8988T (cell line): ENCODE measurements at places on chromosomes 7 and 10.

DNA sequence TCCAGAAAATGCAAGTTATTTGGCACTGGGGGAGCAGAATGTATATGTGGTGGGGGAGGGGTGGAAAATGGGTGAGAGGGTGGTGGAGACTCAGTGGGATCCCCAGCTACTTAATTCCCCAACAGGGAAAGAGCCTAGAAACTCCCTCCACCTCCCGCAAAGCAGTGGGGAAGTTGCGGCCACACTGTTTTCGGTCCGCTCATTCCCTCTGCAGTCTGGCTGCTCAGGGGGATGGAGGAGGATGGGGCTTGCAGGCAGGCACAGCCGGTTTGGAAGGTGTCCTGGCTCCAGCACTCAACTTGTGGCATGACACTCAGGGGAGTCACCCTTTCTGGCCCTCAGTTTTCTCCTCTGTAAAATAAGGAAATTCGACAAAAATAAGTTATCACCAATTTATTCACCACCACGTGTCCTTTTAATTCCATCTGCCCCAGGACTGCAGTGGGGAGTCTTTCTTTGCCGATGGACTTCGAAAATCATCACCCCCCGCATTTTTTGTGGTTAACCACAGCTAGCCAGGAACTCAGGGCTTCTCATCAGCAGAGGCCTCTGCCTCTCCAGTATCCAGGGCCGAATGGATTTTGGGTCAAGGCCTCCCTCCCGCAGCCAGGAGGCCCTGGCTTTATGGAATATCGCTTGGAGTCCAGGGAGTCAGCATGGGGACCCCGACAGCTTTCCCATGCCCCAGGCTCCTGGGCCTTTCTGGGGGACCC lies 1.6 kb upstream of the HTRA1 start:
- no peak for DNase-seq

DNA sequence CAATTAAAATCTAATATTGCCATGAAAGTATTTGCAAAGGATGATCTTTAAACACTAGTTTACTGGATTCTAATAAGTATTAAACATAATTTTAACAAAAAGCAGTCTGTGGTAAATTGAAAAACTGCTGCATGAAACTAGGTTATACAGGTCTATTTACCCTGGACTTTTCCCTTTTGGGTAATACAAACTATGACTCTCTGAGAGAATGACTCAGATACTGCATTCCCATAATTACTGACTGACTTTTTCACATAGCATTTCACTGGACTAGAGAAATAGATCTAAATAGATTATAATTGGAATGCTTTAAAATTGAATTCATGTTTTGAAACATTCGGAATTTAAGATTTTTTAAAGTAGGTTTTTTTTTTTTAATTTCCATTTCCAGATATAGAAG lies 395.7 kb downstream of the THSD7A start:
- no peak for DNase-seq

- DNase-seq: no peak
These were observed 50.9 kb downstream of the SGCE start for GRCh38 chr7:94605031-94605430.

DNA sequence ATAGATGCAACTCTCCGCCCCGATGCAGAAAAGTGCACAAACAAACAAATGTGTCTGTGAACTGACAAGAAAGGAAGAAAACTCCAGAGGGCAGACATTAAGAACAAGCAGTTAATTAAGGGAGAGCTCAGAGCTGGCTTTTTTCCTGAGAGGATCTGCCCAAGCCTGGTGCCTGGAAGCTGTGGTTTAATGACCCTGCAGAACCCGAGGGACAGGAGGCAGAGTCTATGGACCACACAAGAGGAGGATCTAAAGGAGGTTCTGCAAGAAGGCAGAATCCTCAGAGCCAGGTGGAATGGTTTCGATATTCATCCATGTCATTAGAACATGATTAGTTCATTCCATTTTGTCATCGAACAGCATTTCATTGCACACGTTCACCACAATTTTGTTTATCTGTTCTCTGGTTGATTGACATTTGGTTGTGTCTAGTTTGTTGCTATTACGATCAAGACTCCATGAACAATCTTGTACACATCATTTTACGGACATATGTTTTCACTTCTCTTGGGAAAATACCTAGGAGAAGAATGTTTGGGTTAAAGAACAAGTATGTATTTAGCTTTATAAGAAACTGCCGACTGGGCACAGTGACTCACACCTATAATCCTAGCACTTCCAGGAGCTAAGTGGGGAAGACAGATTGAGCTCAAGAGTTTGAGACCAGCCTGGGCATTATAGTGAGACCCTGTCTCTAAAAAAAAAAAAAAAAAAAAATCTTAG lies 560.2 kb downstream of the CALN1 start:
- no peak for DNase-seq

- no peak for DNase-seq
These were observed 36.9 kb downstream of the ZPBP start for GRCh38 chr7:50056131-50056530.

DNA sequence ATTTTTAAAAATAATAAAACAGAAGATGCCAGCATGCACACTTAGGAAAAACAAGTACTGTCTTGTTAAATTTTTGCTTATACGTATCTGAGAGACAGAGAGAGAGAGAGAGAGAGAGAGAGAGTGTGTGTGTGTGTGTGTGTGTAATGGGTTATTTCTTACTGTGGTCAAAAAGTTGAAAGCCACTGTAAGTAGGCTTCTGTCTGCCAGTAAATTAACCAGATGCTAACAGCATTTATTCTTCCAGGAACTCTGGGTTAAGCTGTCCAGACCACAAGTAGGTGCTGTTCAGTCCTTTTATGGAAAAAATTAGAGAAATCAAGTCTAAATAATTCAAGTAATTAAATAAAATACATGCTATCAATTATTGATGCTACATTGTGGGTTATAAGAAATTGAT lies 39.7 kb downstream of the RNF32 start:
- DNase-seq: no peak

GRCh38 chr7:1026721-1027161 lies 17.6 kb upstream of the GPR146 start:
- DNase-seq: no peak

DNA sequence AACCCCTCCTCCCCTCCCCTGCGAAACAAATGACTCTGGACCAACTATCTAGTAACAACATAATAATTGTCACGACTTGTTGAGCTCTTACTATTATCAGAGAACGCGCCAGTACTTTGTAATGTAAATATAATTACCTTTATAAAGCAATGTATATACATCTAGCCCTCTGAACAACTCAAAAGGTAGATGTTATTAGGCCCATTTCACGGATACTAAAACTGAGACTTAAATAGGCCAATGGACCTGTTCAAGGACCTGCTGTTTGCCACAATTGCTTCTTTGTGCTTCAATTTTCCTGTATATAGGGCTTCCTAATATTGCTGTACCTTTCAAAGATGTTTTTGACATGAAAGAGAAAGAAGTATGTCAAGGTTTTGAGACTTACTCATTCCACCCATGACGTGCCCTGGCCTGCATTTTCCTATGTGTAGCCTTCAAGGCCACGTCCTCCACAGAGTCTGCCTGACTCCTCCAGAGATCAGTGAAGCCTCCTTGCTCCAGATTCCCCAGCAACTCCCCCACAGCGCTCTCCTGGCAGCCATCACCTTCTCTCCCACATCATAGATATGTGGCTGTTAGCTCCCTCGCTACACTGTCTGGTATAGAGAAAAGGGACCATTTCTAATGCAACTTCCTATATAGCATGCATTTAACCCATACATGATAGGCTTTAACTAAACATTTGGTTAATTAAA lies 156.6 kb downstream of the SKIDA1 start:
- no peak for DNase-seq

GRCh38 chr10:60663850-60664249 lies 114.4 kb upstream of the CDK1 start:
- no peak for DNase-seq

DNA sequence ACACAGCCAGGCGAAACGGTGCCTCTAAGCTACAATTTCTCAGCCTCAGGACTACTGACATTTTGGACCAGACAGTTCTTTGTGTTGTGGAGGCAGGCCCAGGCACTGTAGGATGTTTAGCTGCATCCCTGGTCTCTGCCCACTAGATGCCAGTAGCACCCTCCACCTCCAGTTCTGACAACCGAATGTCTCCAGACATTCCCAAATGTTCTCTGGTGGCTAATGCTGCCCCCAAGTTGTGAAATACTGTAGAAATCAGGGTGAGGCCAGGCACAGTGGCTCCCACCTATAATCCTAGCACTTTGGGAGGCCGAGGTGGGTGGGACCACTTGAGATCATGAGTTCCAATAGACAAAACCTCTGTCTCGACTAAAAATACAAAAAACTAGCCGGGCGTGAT lies 18.2 kb downstream of the HNRNPF start:
- no peak for DNase-seq

GRCh38 chr10:34549953-34550352 lies 265.1 kb downstream of the PARD3 start:
- DNase-seq: no peak
